ENCODE measurements at places on chromosomes 1 and 21. TPM values are rescaled to one million over a fixed set of nuclear protein-coding genes. Genes with fewer than 3 reads are reported as not detected.
A peak's percentile ranks its signal among the peaks of the same experiment; 100 is the strongest.

DNA sequence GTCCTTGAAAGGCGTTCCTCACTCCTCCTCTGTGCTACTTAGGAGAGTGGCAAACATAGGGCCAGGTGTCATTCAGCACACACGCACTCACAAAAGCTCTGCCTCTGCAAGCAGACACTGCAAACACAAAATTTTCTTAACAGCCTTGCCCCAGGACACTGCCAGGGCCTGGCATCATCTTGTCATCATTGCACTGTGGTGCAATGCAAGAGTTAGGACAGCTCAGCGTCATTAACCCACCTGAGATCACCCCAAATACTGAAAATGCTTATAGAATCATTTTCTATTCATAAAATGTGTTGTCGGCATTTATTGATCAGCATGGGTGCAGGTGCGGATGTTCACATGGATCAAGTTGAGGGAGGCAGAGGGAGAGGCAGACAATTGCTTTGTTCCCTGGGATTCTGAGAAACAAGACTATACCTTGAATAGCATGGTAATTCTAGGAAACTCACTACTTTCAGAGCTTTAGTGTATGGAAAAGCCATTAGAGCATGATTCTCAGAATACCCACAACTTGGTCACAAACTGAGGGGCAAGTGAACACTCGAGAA lies 3.0 kb downstream of the ADAM30 start:
- DNase-seq = no peak

- DNase-seq = no peak
These were observed 90.4 kb downstream of the APP start for GRCh38 chr21:26080211-26080610.

- DNase-seq = peak; percentile 99
These were observed 6.5 kb upstream of the PDXK start for GRCh38 chr21:43712268-43712942.

DNA sequence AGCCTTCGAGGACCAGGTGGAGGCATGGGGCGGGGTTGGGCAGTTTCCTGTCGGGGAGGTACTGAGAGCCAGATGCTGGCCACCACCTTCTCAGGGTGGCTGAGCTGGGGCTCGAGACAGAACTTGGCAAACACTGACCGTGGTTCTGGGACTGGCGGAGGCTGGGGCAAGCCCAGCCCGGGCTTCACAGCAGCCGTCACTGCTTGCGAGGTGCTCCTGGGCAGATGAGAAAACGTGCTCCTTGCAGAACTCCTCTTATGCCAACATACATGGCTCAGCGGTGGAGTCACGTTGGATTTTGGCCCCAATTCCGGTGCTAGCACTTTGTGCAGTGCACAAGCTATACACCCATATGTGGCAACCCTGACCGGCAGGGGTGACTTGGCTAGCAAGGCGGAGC lies 69.2 kb downstream of the RUNX3 start:
- no peak for DNase-seq

DNA sequence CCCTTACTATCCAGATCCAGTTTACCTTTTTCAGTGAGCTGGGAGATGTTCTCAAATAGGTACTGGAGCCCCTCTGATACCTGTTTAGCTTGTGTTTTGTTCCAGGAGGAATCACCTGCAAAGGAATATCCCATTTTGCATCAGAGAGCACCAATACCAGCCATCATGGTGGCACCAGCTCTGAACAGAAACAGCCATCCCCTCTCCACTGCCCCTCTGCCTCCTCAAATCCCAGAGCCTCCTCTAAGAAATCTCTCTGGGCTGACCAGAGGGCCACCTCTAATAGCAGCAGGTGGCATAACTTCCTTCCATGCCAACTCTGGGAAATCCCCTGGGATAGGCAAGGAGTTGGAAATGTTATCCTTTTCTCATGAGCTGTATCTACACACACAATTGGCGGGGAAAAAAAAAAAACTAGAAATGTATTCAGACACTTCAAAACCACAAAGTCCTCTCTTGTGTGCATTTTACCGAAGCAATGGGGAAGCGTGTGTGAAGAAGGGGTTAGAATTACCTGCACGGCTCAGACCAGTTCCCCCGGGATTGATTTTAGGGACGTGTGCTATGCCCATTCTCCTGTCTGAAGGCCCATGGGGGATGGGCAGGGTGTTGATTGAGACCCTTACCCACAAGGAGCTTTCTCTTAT lies 2.4 kb downstream of the PGLYRP4 start:
- DNase-seq = no peak

SPRR2F gene
- total RNA-seq = not detected

- DNase-seq = peak; percentile 61
These were observed 11.9 kb upstream of the EDN2 start for GRCh38 chr1:41496080-41497055.

DNA sequence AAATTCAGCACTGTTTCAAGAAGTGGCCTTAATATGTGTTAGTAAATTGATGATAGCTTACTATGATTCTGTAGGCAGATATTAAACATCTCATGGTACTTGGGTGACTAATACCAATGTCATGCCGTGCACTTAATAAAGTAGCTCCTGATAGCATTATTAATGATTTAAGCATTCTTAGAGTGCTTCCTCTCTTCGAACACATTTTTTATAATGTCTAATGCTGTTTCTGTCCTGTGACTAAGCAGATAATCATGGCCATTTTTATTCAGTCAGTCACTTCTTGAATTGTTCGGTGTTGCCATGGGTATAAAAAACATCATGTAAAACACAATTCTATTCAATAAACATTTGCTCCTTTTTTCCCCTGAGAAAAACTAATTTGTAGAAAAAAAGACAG lies 804.6 kb upstream of the ADGRL4 start:
- DNase-seq = peak; percentile 97

RHBDL2 gene
- 1.8 TPM for total RNA-seq

DNA sequence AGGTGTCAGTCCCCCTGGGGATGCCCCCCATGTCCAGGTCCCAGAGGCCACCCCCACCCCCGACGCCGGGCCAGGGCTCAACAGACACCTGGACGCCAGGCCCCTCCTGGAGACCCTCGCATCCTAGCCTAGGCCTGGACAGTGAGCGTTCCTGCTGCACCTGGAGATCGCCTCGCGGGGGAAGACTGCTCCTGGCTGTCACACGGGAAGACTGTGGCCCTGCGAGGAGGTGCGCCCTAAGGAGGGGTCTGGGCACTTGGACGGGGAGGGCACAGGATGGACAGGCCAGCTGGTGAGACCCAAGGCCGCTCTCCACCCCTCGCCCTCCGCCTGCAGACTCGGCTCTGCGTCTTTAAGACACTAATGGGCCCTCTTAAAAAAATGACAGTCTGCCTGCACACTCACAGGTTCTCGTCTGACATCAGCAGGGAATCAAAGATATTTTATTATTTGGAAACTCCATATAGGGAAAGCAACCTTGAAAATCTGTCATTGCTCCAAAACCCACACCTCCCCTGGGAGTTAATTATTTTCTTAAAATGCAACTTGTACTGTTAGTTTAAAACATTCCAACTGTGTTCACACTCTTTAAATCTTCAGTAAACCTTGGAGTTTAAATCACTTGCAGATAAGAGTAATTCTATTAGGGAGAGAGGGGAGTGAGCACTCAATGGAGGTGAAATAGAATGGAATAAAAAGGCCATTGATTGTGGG lies 45.6 kb upstream of the ACTRT2 start:
- DNase-seq = no peak

DNA sequence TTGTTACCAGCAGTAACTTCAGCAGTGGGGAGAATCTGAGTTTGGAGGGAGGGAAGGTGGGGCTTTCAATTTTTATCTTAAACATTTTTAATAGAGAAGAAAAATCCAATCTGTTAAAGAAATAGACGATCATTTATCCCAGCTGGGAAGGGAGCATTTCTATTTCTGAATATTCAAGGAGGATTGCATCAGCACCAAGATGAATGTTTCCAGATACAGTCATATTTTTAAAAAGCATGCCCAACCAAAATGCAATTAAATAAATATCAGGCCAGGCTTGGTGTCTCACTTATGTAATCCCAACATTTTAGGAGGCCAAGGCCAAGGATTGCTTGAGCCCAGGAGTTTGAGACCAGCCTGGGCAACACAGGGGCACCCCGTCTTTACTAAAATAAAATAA lies 1.7 kb upstream of the ATP1A4 start:
- DNase-seq = no peak

DNA sequence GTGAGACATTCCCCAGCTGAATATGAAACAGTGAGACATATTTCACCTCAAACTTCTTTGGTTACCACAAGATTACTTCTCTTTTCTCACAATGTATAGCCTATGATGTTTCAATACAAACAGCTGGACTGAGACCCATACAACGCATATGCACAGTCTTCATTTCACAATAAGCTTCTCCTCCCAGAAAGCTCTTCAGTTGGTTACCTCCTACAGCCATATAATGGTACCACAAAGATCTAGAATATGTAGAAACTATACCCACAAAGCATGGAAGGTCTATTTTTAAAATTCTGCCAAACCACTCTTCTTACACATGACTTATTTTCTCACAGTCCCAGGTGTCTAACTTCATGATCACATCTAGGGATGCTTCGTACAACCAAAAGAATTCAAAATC lies 70.8 kb downstream of the JAK1 start:
- peak; percentile 51 for DNase-seq

- DNase-seq = no peak
These were observed 3.0 kb downstream of the ADPRS start for GRCh38 chr1:36091698-36092097.

LCE2C gene
- not detected for total RNA-seq

GFI1 gene
- total RNA-seq = 0.05 TPM

GRCh38 chr1:20446796-20447195 lies 39.2 kb downstream of the CAMK2N1 start:
- peak; percentile 49 for DNase-seq

- no peak for DNase-seq
These were observed 269.6 kb downstream of the VAV3 start for GRCh38 chr1:107695341-107695740.

ARID4B gene
- total RNA-seq = 59.3 TPM

DNA sequence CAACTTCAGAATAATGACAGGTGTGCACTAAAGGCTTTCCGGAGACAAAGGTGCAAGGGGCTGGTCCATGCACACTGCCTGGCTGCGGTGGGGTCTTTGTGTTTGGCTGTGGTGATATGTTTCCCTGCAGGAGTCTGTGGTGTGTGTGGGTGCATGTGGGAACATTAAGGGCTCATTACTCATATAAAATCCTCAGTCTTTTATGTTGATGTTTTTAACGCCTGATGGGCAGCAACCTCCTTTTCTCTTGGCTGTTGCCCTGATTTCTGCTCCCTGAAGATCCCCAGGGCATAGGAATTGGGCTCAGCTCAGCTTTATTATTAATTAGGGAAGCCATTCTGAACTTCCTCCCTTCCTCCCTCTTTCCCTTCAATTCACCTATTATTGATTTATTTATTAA lies 67.6 kb upstream of the SPAG17 start:
- DNase-seq = no peak

DISC1 gene
- total RNA-seq = 2.4 TPM

CFAP74 gene
- not detected for total RNA-seq

INKA2 gene
- total RNA-seq = 4.7 TPM

GRCh38 chr1:241924080-241924808 lies 33.3 kb upstream of the BECN2 start:
- DNase-seq = no peak

GRCh38 chr1:3292868-3293562 lies 161.4 kb upstream of the ARHGEF16 start:
- no peak for DNase-seq

DNA sequence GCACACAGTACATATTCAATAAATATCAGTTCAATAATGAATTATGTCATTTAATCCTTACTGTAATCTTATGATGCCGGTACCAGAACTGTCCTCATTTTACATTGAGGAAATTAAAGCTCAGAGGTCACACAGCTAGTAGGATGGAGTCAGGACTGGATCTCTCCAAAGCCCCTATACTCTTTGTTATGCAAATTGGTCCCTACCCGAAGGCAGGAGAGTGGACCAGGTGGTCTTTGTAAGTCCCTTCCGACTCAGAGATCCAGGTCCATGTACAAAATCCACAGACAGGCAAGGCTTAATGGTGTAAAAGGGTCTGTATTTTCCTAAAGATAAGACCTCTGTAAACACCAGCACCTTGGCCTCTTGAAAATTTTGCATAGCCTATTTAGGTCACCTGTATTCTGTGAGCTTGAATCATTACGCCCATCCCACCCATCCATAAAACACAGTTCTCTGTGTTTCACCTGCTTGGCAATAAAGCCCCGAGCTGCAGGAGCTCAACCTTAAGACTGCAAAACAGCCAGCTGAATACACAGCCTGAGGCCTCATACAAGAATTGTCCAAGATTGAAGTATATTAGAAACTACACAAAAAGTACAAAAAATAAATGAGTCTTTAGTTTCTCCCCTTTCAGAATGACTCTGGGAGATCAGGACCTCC lies 41.7 kb downstream of the PLXNA2 start:
- DNase-seq = no peak

GRCh38 chr1:233340966-233341516 lies 13.5 kb downstream of the MAP3K21 start:
- DNase-seq = peak; percentile 73

DNA sequence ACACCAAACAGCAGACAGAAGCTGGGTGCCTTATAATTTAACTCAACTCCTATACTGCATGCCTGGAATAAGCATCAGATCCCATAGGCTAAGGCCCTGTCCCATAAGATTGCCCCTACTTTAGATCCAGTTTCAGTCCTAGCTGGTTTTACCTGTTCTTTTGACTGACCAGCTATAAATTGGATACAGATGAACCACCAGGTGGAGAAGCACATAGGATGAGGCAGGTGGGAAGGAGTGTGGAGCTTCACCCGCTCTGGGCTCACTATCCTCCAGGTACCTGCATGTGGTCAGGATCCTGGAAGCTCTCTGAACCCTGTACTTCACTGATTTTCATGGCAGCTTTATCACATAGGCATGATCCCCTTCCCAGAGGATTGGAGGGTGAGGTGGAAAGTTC lies 51.3 kb downstream of the MAST2 start:
- DNase-seq = no peak

DNA sequence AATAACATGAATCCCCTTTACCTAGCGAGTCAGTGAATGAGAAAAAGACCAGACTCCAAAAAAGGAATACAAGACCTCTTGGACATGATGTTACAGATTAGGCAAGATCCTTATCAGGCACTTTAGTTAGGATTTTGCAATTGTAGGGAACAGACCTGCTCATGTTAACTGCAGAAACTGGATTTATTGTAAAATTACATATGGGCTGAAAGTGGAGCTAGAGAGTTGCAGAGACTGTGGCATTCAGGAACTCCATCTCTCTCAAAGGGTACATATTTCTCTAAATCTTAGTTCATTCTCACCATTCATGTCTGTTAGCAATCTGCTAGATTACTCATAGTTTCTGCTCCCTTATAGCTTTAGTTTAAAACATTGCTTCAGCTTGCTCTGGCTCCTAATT lies 142.2 kb downstream of the PAPPA2 start:
- DNase-seq = no peak

- peak; percentile 43 for DNase-seq
These were observed 509.4 kb downstream of the SMYD3 start for GRCh38 chr1:245997471-245998258.

HOOK1 gene
- 45.2 TPM for total RNA-seq

OR2W3 gene
- total RNA-seq = not detected

- DNase-seq = no peak
These were observed 36.2 kb downstream of the UBE2G2 start for GRCh38 chr21:44765231-44766013.

- peak; percentile 19 for DNase-seq
These were observed 950 bp upstream of the INKA2 start for GRCh38 chr1:111739925-111740765.

NHLH1 gene
- total RNA-seq = 0.05 TPM

Data from renal cortical epithelial cell (primary cell).